Right renal cortex interstitium (tissue), 3 donors: ENCODE measurements at places on chromosomes 5 and 9. TPM values are rescaled to one million over a fixed set of nuclear protein-coding genes. Genes with fewer than 3 reads are reported as not detected.

CCNO gene
- 3.4 TPM for polyA plus RNA-seq

GRIA1 gene
- 4.0 TPM for polyA plus RNA-seq

GCNT4 gene
- 17.6 TPM for polyA plus RNA-seq

ZDHHC11 gene
- 4.2 TPM for polyA plus RNA-seq

RANBP3L gene
- polyA plus RNA-seq, result 7.6 TPM

- no peak for DNase-seq
Measured at GRCh38 chr5:80318212-80318611, 1.6 kb upstream of the SPZ1 start.

DNA sequence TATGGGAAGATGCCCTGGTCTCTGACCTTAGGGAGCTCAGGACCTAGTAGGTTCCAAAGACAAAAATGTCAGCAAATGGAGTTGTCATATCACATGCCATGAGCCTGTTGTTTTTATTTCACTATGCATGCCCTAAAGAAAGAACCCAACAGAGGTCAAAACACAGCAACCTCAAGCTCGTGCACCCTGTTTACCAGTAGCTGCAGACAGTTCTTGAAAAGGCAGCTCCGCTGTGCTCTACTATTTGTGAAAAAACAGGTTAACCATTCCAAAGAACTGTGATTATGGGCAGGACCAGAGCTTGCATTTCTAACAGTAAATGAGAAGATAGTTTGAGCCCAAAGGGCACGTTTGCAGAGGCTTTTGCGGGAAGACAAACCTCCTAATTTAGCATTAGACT, 22.8 kb downstream of the ITK start:
- DNase-seq, result no peak

DNA sequence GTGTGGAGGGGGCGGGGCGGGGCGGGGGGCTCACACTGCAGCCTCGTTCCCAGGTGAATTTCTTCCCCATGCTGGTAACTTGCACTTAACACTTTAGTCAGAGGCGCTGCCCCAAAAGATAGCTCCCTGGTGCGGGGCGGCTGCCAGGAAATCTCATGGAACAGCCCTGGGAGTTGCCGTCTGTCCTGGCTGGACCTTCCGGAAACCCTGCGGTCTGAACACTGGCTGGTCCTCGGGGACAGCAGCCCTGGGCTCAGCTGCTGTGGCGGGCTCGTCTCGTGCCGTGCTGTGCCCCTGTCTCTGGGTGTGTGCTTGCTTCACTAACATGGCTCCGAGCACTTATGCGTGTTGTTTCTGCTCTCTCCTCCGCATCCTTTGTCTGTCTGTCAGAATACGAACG, 25.8 kb downstream of the PTGES2 start:
- DNase-seq, result no peak

GRCh38 chr5:153896701-153897100, 142.0 kb downstream of the FAM114A2 start:
- DNase-seq, result peak; percentile 8

DNA sequence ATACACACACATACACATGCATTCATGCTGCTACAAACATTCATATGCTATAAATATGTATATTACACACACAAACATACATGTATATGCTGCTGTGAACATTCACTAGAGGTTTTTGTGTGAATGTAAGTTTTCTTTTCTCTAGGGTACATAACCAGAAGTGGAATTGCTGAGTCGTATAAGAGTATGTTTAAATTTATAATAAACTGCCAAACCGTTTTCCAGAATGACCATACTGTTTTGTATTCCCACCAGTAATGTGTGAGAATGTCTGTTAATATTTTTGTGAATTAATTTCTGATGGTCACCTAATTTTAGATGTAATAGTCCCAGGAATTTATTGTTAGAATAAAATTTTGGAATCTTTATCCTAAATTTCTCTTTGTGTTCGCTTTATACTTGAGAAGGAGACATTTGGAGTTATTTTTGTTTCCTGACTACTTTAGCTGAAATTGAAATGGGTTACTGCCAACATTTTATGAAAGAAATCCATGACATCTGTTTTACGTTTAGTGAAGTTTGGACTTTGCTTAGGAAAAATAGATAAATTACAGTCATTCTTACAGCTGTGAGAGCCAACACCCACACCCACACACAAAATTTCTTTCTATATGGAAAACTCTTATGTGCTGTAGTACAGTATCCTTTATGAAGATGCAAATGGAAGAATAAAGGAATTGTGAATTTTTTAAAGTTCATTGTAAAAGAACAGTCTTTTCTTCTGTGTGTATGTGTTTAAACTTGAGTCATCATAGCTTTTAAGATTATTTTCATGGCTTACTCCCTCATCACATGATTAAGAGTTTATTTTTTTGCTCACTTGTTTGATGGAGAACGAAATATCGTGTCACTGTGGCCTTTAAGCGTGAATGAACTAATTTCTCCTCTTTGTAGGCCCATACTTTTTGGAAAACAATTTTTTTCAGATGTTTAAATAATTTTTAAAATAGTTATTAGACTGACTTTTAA, 24.3 kb downstream of the CENPP start:
- DNase-seq, result no peak

GRCh38 chr5:90878549-90879196, 320.1 kb downstream of the ADGRV1 start:
- DNase-seq, result no peak
